ENCODE measurements at places on chromosomes 6 and 20.

- DNase-seq: no peak
Measured at GRCh38 chr6:9085054-9085708, 649.8 kb upstream of the SLC35B3 start.

DNA sequence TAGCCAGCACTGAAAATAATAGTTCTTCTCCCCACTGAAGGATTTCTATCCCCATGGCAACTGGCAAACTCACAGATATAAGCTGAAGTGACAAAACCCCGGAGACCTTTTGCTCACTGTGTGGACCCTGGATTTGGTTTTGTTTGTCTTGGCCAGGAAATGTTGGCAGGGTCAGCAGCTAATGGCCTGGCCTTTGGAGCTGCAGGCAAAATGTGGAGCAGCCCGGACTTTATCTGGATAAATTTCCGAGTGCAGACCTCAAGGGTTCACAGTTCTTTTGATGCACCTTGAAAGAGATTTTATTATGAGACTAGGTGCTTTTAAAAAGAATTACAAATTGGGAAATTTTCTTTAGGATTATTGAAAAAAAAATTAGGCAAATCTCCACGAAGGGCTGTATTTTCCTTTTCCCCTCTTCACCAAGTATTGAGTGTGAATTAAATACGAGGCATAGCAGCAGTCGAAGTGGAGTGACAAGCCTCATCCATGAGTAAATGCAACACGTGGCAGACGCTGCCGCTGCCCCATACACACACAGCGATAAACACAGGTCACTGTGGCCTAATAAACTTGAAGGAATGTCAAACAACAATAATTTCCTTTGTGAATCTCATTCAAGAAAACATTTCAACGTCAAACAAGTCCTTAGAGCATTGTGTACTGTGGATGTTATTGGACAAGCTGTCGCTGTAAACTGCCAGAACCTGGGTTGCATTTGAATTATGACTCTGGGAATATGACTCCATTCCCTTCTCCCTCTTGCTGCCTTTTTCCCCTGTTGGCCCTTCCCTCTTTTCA is 35.1 kb upstream of the CCN6 start:
- no peak for DNase-seq

DNA sequence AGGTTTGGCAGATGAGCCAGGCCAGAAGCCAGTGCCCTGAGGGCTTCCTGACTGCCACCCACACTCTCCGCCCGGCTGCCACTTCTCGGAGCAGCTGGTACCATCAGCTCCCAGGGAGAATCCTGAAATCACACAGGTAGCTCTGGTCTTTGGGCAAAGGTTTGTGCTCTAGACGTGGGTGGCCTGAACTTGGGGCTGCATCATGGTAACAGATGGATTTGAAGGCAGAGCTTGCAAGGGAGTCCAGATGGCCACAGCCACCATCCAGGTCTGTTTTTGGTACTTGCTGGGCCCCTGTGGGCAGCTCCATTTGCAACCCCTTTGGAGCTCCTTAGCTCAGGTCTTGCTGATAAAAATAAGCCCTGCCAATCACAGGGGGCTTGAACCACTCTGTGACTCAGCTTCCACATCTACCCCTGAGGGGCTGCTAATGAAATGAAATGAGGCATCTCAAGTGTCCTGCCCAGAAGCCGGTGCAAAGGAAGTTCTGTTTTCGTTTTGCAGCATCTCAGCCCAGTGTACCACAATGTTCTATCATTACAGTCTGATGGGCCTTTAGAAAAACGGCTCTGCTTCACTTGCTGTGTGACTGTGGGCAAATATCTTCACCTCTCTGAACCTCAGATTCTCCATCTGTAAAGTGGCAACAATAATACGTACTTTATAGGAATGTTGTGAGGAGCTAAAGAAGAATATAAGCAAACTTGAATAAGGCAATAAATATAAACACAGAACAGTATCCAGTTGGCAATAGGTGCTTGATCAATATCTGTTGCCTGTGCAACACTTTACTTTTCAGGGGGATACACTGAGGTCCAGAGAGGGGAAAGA is 25.1 kb upstream of the CDH22 start:
- DNase-seq: no peak

DNA sequence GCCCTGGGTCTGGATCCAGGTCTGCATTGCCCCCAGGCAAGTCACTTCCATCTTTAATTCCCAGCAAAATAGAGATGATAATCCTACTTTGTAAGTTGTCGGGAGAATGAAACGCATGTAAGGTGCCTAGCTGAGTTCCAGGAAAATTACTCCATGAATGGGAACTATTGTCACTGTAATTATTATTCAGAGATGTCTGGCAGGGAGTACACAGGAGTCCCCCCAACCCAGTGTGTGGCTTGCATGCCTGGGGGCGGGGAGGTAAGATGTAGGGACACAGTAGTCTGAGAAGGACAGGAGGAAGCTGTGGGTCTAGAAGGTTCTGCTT is 85.4 kb downstream of the CD40 start:
- no peak for DNase-seq

GRCh38 chr20:22578221-22579118 is 5.9 kb downstream of the FOXA2 start:
- DNase-seq: no peak

DNA sequence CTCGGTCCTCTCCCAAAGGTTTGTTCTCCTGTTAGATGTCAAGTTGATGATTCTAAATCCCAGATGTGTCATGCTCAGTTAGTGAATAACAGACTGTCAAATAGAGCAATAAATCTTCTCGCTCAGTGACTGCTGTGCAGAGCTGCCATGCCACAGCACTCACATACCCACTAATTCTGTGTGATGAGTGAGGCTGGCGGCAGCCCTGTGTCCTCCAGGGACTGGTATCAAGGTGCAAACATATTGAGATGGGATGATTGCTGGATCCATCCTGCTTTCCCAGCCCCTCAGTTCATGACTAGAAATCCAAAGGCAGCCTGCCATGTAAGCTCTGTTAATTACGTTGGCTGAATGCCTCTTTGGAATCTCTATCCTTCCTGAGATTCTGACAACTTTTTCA is 103.9 kb downstream of the OLIG3 start:
- DNase-seq: no peak

GRCh38 chr6:16904957-16905356 is 143.7 kb upstream of the ATXN1 start:
- DNase-seq: no peak

DNA sequence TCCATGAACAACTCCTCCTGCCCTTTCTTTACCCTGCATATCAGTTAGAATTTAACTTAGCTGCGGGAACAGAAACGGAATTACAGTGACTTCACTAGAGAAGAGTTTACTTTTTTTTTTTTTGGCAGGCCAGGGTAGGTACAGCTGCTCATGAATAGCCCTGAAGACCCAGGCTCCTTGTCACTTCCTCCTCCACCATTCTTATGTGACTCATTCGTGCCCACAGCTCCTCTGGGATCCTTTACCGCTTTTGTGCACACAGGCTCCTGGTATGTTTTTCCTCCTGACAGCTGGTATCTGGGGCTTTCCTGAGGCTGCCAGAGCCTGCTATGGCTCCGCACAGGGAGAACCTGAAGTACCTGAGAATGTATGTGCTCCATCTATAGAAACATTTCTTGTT is 3.9 kb upstream of the KCNS1 start:
- no peak for DNase-seq

GRCh38 chr20:32574296-32575226 is 10.6 kb downstream of the NOL4L start:
- DNase-seq: no peak

DNA sequence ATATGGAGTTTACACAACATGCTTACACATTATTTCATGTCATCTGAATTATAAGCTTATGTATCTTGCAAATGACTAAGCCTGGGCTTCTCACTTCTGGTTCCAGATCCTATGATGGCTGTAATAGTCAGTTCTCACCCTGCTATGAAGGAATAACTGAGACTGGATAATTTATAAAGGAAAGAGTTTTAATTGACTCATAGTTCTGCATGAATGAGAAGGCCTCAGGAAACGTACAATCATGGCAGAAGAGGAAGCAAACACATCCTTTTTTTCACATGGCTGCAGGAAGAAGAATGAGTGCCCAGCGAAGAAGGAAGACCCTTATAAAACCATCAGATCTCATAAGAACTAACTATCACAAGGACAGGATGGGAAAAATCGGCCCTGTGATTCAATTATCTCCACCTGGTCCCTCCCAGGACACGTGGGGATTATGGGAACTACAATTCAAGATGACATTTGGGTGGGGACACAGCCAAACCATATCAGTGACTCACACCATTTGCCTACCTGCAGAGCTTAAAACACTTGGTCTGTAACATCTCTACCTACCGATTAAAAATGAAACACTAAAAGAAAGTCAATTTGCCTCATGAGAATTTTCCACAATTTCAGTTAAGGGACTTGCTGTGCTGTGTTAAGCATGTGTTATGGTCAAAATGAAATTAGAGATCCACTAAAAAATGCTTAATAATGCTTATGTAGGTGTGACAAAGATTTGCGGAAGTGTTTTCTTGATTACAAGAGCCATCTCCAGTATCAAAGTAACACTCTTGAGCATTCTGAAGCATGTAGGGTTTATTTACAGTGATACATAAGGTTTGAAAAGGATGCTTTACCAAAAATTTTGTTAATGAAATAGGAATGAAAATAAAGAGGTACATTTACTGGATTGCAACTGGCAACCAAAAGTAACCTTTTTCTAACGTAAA is 2.2 kb upstream of the RWDD1 start:
- no peak for DNase-seq

GRCh38 chr20:32252189-32252588 is 25.3 kb upstream of the KIF3B start:
- DNase-seq: no peak

GRCh38 chr6:6869094-6869493 is 238.7 kb upstream of the RREB1 start:
- DNase-seq: no peak

Data from GM19239 (cell line).